ENCODE measurements at places on chromosomes 2 and 18. TPM values are rescaled to one million over a fixed set of nuclear protein-coding genes. Genes with fewer than 3 reads are reported as not detected.

BMP10 gene
- total RNA-seq = not detected

UGT1A10 gene
- total RNA-seq = 0.10 TPM

DNA sequence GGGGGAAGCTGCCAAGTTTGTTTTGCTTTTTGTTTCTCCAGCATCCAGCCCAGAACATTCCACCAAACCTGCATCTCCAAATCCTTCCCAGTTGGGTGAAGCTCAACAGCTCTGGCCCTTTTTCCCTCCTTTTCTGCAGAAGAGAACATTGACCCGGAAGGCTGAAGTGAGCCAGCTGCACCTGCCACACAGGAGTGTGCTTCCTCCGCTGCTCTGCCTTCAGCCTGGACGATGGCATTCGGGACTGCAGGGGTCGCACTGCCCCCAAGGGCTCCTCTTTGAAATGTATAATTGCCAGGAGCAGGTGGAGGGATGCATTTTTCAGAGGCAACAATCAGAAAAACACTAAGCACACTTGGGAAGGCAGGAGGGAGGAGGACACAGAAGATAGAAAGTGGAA lies 41.8 kb downstream of the ST8SIA5 start:
- peaks cover 1% of the 10 kb centered on the region for H3K27me3 ChIP-seq
- H3K36me3 ChIP-seq = no peaks in the 10 kb centered on the region
- no peak overlapping the region for H3K4me3 ChIP-seq
- H3K27ac ChIP-seq = no peak overlapping the region

GRCh38 chr2:200695601-200696000 lies 109.8 kb downstream of the AOX1 start:
- no peak overlapping the region for H3K4me3 ChIP-seq
- H3K4me1 ChIP-seq = peaks cover 6% of the 10 kb centered on the region
- no peaks in the 10 kb centered on the region for H3K36me3 ChIP-seq
- H3K27me3 ChIP-seq = peaks cover 6% of the 10 kb centered on the region
- no peak overlapping the region for H3K27ac ChIP-seq

- DNase-seq = peak; percentile 12
- no peaks in the 10 kb centered on the region for H3K27me3 ChIP-seq
- H3K27ac ChIP-seq = no peak overlapping the region
- H3K36me3 ChIP-seq = no peaks in the 10 kb centered on the region
Observed at GRCh38 chr18:31403409-31403808, 26.8 kb downstream of the DSG4 start.

- no peaks in the 10 kb centered on the region for H3K27me3 ChIP-seq
- H3K27ac ChIP-seq = no peak overlapping the region
Observed at GRCh38 chr2:199527071-199527470, 69.3 kb upstream of the SATB2 start.

MPV17 gene
- 37.0 TPM for total RNA-seq

CYP1B1 gene
- total RNA-seq = not detected

DNA sequence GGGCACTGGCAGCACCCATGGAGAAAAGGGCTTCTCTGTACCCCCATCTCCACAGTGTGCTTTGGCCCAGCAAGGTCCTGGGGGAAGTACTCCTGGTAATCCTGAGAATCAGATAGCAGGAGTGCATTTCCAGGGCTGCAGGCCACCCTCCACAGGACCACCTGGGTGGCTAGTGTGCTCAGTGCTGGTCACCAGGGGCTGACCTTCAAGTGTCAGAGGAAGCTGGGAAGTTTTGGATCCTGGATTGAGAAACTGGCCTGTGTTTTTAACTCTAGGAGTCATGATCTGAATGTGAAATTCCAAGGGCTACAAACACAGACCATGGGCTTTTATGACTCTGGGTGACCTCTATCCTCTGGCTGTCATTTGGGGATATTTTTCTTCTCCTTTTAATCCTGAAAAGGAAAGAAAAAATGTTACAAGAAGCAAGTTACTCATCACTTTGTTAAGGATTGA lies 9.3 kb downstream of the RHOB start:
- no peaks in the 10 kb centered on the region for H3K36me3 ChIP-seq
- no peak overlapping the region for H3K4me3 ChIP-seq
- DNase-seq = no peak
- H3K4me1 ChIP-seq = peaks cover 55% of the 10 kb centered on the region

EDAR gene
- not detected for total RNA-seq

- H3K4me1 ChIP-seq = no peaks in the 10 kb centered on the region
- H3K4me3 ChIP-seq = no peak overlapping the region
- H3K27me3 ChIP-seq = no peaks in the 10 kb centered on the region
- H3K27ac ChIP-seq = no peak overlapping the region
- DNase-seq = no peak
Observed at GRCh38 chr2:216424274-216424673, 12.0 kb downstream of the SMARCAL1 start.

LBX2 gene
- total RNA-seq = 4.0 TPM

DNA sequence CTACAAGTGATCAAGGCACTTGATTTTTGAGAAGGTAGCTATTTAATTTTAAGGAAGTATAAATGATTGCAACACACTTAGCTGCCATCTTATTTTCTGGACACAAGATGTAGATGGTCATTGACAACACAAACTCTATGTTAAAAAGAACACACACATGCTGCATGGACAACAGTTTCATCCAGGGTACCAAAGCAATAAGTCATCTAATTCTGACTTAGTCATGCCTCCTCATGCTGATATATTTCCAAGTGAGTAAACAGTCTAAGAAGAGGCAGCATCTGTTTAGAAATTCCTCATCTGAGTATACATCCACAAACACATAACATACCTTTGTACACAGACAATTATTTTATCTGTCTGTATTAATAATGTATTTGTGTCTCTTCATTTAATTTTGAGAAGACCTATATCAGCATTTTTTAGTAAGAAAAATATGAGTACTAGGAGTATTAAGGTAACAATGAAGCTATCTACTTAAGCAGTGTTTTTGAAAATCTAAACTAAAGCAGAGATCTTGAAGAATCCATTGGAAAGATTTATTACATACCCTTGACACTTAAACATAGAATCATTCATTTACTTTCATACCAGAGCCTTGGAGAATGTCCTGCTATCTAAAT lies 84.9 kb downstream of the SCN1A start:
- no peak overlapping the region for H3K4me3 ChIP-seq
- no peaks in the 10 kb centered on the region for H3K4me1 ChIP-seq
- peaks cover under 1% of the 10 kb centered on the region for H3K36me3 ChIP-seq
- H3K27me3 ChIP-seq = no peaks in the 10 kb centered on the region
- no peak for DNase-seq

DNA sequence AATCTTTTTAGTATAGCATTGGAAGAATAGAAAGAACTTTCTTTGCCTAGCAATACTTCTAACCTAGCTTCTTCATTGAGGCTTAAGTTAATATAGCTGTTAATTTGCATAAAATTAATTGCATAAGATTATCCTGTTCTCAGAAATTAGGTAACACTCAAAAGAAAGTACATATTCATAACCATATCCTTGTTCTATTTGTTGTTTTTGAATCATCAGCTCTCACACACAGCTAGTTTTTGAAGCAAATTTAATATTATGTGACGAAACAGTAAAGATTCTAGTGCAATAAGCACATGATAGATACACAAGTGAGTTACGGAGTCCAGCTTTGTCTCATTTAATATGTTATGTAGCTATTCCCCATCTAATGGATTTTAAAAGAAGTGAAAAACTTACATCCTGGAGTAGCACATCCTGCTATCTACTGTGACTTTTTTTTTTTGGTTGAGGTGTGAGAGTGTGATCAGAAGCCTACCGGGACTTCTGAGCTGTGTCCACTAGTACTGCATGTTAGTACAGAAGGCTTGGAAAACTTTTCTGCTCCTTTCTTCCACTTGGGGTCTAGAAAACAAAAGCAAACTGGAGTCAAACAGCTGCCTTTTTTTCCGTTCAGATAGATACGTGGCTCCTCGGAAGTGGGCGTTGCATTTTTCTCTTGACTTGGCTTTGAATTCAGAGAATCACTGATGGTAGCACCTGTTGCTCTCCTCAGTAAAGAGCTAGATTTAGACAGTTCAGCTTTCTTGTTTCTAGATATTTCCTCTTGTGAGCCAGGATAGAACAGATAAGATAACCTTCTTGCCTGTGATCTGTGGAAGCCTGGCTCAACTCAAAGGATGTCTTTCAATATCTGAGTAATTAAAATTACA lies 27.2 kb downstream of the KDM3A start:
- peaks cover 94% of the 10 kb centered on the region for H3K36me3 ChIP-seq
- DNase-seq = no peak
- H3K4me1 ChIP-seq = no peaks in the 10 kb centered on the region
- H3K4me3 ChIP-seq = no peak overlapping the region
- H3K27ac ChIP-seq = no peak overlapping the region
- no peaks in the 10 kb centered on the region for H3K27me3 ChIP-seq

- no peak overlapping the region for H3K4me3 ChIP-seq
- no peak overlapping the region for H3K27ac ChIP-seq
- H3K4me1 ChIP-seq = peaks cover 38% of the 10 kb centered on the region
- H3K27me3 ChIP-seq = no peaks in the 10 kb centered on the region
Observed at GRCh38 chr2:113089916-113090315, 22.1 kb downstream of the IL1F10 start.

DNA sequence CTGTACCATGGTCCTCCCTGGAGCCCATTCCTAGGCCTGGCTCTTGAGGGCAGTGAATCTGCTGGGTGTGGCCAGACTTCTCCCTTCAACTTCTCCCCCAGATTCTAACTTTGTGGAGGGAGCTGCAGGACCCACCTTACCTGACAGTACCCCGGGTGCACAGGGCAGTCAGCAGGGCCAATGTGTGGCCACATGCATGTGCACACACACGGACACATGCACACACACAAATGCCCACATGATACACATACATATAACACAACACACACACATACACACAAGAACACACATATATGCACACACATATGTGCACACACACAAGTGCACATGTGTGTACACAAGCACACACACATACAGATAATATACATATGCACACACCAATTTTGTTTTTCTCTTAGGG lies 300.0 kb upstream of the HS6ST1 start:
- no peak for DNase-seq
- H3K4me3 ChIP-seq = no peak overlapping the region
- H3K4me1 ChIP-seq = 0 out of 2 replicates have a peak, but pooled peaks cover under 1% of the 10 kb centered on the region

DNA sequence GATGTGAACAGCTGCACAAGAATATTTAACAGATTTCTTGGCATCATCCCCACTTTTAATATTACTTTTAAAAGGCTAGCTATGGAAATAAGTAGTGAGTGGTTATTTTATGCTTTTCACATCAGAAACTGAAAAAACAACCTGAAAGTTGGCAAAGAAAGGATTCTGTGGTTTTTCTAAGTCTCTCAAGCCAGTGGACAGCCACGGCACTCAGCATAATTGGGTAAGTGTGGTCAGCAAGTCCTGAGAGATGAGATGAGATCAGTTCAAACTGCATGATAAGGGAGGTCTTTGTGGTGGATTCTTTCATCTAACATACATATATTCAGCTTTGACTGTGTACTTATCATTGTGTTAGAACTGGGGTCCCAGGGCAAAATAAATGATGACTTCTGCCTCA lies 105.2 kb downstream of the LYPD6B start:
- no peak overlapping the region for H3K27ac ChIP-seq
- no peak for DNase-seq
- H3K27me3 ChIP-seq = no peaks in the 10 kb centered on the region
- no peaks in the 10 kb centered on the region for H3K4me1 ChIP-seq
- no peaks in the 10 kb centered on the region for H3K36me3 ChIP-seq

MPPE1 gene
- 11.9 TPM for total RNA-seq
